ENCODE measurements at places on chromosomes 3 and 15. TPM values are rescaled to one million over a fixed set of nuclear protein-coding genes. Genes with fewer than 3 reads are reported as not detected.

Gene LRRIQ4
- polyA plus RNA-seq = not detected

GRCh38 chr15:67863442-67863987, 23.7 kb upstream of the RNU6-1 start:
- peak; percentile 96 for DNase-seq

Gene MASP1
- polyA plus RNA-seq = 0.10 TPM

- peak; percentile 41 for DNase-seq
Observed at GRCh38 chr3:111252779-111253178, 181.2 kb downstream of the NECTIN3 start.

GRCh38 chr3:15297608-15298350, 34.6 kb downstream of the SH3BP5 start:
- DNase-seq = no peak

Gene FAN1
- 6.5 TPM for polyA plus RNA-seq

- DNase-seq = no peak
Observed at GRCh38 chr3:13407475-13407874, 12.6 kb downstream of the NUP210 start.

GRCh38 chr3:102536456-102536855, 101.6 kb downstream of the ZPLD1 start:
- no peak for DNase-seq

DNA sequence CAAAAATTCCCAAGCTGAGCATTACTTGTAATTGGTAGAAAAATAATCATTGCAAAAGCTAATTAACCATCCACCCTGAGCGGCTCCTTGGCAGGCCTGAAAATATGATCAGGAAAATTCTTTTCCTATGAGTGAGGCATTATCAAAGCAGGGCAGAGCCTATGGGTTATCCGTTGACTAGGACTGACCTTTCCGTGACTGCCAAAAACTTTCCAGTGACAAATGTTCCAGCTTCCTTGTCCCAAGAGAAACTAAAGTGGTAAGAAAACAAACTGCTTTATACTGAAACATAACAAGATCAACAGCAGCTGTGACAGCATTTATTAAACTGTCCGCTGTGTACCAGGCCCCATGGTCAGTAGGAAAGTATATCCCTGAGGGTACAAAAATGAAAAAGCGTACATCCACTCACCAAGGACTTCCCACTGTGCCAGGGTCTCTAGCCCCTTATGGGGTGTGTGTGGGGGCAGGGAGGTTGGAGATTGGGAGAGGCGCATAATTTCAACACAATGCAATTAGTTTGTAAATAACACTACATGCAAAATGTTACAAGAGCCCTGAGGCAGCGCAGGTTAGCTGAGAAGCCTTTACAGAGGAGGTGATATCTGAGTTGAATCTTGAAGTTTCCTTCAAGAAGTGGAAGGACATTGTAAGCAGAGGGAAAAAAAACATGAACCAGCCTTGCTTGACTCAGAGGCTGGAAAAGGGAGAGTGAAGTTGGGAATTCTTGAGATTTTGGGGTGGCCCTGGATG, 8.5 kb downstream of the LIPC start:
- DNase-seq = no peak

Gene MME
- polyA plus RNA-seq = 2.2 TPM

- DNase-seq = no peak
Observed at GRCh38 chr3:174270841-174271240, 588.3 kb upstream of the NAALADL2 start.

DNA sequence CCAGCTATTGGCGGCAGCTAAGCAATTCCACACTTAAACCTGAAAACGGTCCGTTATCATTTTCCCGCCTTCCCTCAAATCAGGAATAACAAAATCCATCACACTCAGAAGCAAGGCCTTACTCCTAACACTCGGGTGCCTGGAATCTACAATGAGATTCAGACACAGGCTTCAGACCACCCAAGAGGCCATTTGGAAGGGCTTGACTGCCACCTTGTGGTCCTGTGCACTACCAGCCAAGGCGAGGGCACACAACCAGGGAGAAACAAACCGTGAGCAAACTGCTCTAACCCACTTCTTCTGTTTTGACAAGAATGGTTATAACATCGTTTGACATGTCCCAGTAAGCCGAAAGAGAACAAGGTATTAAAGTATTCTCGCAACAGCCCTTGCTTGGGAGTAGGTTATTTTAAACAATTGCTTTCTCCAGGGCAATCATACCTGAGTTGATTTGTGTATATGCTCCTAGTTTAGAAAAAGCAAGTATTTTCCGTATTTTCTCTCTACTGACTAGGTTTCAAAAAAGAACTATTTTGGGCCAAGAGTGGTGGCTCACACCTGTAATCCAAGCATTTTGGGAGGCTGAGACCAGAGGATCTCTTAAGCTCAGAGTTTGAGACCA, 40.1 kb upstream of the TAFA4 start:
- DNase-seq = no peak

Gene LRRC31
- polyA plus RNA-seq = 0.19 TPM

DNA sequence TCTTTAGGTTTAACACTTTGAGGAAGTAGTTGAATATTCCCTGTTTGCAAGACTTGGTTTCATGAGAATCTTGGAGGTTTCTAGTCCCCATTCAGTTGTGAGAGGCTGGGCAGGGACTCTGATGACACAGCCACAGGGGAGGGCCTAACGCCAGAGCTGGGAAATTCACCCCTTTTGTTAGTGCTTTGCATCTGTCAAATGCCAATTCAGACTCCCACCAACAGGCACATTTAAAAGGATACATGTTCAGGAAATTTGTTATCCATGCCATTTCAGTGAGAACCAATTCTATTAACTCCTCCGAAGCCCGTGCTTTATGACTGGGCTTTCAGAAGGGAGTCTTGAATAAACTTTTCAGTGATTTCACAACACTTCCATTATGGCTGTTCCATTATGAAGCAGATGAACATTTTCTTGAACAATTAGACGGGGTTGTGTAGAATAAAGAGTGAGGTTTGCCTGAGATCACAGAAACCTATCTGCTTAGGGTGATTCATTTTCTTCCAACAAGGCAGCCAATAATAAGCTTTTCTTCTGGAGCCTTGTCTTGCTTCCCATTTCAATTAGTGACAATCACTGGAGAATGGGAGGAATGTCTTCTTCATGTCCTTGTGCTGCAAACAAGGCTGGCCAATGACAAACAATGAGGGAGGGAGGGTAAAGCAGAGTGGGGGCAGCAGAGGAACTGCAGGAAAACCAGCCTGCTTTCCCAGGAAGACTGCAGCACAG, 90.6 kb downstream of the SOX14 start:
- DNase-seq = no peak

DNA sequence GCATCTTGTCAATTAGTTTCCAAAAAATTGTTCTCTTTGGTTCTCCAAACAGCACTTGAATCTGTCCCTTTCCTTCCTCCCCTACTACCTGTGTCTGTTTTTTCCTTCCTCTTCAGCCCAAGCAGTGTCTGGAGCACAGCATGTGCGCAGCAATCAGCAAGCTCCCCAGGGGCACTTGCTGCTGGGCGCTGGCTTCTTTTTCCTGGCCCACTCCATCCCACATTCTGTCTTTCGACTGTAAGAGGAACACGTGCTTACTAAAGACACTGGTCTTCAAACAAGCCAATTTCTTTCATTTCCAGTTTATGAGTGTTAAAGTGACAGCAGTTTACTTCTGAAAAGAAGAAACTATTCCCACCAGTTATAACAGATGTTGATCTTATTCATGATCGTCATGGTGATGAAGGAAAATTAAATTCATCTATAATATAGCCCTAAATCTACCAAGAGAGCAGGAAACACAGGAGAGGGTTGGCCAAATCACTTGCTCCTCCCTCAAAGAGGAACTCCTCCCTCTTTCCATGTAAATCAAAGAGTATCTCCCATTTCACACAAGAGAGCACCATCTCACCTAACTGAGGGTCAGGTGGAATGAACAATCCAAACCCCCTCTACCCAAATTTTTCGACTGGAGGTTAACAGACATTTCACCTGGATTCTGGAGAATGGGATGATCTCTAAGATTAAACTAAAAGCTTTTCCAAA, 115.4 kb downstream of the IGF2BP2 start:
- DNase-seq = no peak

Gene RTP4
- polyA plus RNA-seq = 8.2 TPM

GRCh38 chr15:51313074-51313393, 25.4 kb downstream of the CYP19A1 start:
- DNase-seq = no peak

Gene ADAMTS7
- polyA plus RNA-seq = 8.4 TPM

DNA sequence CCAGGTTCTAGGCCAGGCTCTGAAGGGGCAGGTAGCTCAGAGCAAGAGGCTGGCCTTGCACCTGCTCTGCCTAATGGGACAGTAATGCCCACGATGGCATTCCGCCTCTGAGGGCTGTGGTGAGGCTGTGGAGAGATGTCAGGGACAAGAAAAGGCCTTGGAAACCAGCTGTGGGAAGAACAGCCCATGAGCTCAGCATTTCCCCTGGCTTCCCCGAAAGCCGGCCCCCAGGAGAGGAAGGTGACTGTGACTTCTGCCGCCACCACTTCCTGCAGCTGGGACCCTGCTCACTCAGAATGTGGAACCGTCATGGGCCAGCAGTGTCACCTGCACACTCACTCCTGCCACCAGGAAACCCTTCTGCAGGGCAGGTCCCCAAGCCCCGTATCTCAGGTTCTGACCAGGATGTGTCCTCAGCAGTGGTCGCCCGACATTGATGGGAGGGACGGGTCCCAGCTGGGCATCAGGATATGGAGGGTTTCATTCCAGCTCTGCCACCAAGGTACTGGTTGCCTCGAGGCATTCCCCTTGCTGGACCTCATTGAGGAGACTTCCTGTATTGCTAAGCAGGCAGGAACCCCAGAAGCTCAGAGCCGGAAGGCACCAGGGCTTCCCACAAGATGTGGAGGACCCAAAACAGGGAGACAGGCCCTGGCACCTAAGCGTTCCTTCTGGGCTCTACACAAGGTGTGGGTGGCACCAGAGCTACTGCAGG, 30.7 kb downstream of the SEMA7A start:
- peak; percentile 96 for DNase-seq

DNA sequence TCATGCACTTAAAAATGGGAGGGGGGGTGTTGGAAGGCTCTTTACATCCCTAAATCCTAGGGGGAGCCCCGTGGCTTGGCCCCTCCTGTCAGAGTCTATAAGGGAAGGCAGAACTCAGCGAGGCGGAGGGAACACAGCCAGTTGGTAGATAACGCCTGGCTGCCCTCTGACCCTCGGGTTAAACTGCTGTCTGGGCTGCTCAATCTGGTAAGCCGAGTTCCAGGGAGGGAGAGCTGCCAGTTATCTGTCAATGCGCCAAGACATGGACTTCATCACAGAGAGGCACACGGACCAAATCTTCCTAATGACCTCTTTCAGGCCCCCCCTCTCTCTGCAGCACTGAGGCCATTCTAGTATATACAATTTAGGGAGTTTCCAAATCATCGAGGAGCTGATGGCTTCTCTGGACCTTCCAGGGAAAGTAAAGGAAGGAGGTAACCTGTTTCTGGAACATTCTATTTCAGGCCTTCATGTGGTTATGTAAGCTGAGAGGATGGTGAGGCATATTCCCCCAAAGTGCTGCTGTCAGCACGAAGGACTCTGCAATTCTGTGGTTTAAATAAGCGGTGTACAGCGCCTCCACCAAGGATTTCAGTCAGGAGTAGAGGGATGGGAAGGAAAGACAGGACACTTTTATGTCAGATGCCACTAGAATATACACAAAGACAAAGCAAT, 349.0 kb downstream of the MCTP2 start:
- no peak for DNase-seq

GRCh38 chr15:90382320-90382719, 5.7 kb upstream of the IQGAP1 start:
- no peak for DNase-seq

- no peak for DNase-seq
Observed at GRCh38 chr3:81170298-81170697, 591.1 kb downstream of the GBE1 start.

- DNase-seq = no peak
Observed at GRCh38 chr3:151093905-151094304, 8.4 kb downstream of the MED12L start.

- no peak for DNase-seq
Observed at GRCh38 chr3:25782636-25782937, 656 bp downstream of the NGLY1 start.

DNA sequence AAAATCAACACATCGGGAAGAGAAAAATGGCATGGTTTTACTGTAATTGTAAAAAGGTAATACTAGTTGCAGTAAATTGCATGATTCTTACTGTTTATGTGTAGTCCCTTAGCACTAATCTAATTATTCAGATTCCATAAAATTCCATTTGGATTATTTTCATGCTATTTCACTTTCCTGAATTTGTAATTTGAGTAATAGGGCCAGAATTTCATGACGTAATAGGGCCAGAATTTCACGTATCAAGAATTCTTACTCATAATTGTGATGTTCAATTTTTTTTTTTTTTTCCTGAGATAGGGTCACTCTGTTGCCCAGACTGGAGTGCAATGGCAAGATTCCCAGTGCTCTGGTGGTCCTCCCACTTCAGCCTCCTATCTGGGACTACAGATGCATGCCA, 2.9 kb upstream of the U2SURP start:
- no peak for DNase-seq

GRCh38 chr3:24680214-24680967, 185.7 kb upstream of the THRB start:
- DNase-seq = peak; percentile 81

Gene CCK
- polyA plus RNA-seq = not detected

DNA sequence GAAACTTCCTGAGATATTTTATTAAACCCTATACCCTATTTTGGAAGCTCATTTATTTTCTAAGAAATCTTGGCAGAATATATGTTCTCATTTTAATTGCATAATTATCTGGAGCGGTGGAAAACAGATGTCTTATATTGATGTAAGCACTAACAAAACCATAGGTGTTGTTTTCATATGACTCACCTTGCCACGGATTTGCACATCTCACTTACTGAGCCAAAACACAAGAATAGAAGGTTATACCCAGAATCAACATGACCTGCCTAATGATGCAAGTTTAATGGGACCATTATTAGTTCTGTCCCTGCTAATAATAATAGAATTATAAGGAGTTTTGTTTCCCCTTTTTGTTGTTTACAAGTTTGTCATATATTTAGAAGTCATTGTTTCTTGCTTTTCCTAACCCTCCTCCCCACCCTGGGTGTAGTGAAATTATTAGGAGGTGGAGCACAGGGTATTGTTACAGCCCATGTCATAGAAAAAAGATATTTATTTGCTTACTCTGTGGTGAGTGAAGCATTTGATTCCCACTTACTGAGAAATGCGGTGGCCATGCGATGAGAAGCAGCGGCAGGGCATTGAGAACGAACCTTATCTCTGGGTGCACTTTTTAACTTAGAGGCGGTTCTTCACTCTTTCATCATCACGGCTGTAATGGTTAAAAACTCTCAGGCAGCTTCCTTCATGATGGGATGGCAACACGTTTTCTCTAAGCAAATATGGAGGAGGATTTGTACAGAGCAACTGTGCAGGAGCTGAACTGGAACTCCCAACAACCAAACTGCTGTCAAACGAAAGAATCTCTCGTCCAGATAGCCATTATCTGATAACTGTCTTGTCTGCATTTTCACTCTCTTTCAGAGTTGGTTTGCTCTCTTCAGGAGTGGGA, 521 bp downstream of the IL5RA start:
- DNase-seq = no peak

GRCh38 chr3:133477487-133477886, 77.6 kb downstream of the BFSP2 start:
- no peak for DNase-seq

DNA sequence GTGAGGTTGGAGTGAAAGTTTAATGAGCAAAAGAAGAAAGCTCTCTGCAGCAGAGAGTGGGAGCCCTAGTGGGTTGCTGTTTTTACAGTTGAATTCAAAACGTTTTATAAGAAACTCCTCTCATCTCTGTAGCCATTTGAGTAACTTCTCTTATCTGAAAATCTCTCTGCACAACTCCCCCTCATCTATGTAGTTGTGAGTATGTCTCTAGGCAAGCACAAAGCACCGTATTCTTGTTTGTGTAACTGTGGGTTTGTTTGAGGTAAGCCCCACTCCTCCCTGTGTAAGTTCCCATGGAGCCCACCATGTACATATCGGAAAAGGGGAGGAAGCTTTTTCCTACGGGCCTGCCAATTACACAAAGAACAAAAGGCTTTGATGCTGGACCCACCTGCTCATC, 56.5 kb upstream of the GOLGA6L2 start:
- DNase-seq = no peak

Measured in spleen (tissue), 13 donors.